Trophoblast cell (in vitro differentiated cells and primary cell): ENCODE measurements at places on chromosomes 6 and 20.

- peak; percentile 58 for DNase-seq
These were observed at the start of gene PHACTR2 for GRCh38 chr6:143677891-143678791. Gene PHACTR2, plus strand, starts transcription at chr6:143677965. Its CDS starts 199 bp downstream, at chr6:143678164.

- DNase-seq: no peak
These were observed 196.9 kb upstream of the ZNF184 start for GRCh38 chr6:27669624-27670301.

- no peak for DNase-seq
These were observed 307.0 kb upstream of the PRDM1 start for GRCh38 chr6:105779110-105779509.

DNA sequence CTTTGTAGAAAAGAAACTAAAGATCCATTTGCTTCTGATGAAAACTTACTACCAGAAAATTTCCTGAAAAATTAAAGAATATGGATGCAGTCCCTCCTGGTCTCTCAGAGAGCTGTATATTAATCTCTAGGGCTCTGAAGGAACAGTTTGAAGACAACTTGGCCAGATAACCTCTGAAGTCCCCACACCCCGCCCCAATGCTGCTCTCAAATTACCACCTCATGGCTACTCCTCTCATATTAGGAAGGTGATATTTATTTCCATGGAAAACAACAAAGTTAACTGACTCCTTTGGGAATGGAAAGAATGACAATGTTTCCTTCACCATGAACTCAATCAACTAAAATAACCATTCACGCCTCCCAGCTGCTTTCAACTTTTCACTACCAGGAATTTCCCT, 408.4 kb upstream of the FLRT3 start:
- DNase-seq: no peak

DNA sequence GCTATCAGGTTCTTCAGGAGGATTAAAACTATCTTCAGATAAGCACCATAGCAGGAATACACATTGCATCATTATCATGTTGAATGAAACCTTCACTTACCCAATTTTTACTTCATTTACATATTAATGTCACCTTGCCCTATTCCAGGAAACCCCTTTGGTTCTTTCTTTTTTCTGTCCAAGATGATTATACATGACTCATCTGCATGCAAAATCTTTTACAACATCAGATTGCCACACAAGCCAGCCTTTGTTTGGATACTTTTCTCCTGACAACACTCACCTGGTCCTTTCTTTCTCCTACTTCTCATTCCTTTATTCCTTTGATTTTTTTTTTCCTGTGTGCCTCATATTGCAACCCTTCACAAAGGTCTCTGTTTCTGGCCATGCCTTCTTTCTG, 200.5 kb upstream of the POU3F2 start:
- peak; percentile 30 for DNase-seq

- no peak for DNase-seq
These were observed 132.9 kb upstream of the PMEPA1 start for GRCh38 chr20:57842720-57843119.

GRCh38 chr6:116266803-116267202, 12.9 kb downstream of the TSPYL1 start:
- peak; percentile 84 for DNase-seq

DNA sequence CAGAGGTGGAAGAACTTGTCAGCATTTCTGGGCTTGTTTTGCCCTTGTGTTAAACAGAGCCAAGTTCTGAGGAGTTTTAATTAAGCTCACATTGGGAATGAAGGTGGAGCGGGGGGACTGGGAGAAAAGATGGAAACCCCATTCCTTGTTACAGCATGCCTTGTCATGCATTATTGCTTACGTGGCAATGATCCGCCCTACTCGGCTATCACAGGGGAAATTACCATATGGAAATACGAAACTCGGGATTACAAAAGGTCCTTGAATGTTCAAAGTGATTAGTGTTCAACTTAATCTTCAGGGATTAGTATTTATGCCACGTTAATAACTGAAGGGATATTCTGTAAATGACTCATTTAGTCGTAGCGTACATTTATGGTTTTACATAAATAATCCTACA, 86.4 kb downstream of the MAP3K7 start:
- DNase-seq: no peak

- no peak for DNase-seq
These were observed at the start of gene SLC29A1 for GRCh38 chr6:44223319-44224028. Gene SLC29A1, plus strand, starts transcription at chr6:44223595. Its CDS starts 3,719 bp downstream, at chr6:44227314.
